ENCODE measurements at places on chromosomes 11 and 22.

GRCh38 chr11:134270250-134270714 lies 5.9 kb upstream of the GLB1L3 start:
- no peak for DNase-seq

- DNase-seq = peak; percentile 45
These were observed 96.2 kb downstream of the RASSF10 start for GRCh38 chr11:13105237-13105844.

GRCh38 chr11:104813532-104813931 lies 84.7 kb downstream of the CASP12 start:
- no peak for DNase-seq

- DNase-seq = no peak
These were observed 22.0 kb upstream of the TFIP11 start for GRCh38 chr22:26534171-26534855.

GRCh38 chr22:45163099-45163450 lies 650 bp upstream of the NUP50 start:
- DNase-seq = no peak

GRCh38 chr11:79486242-79486984 lies 45.6 kb upstream of the TENM4 start:
- no peak for DNase-seq

GRCh38 chr11:86785576-86785975 lies 14.8 kb upstream of the PRSS23 start:
- no peak for DNase-seq

DNA sequence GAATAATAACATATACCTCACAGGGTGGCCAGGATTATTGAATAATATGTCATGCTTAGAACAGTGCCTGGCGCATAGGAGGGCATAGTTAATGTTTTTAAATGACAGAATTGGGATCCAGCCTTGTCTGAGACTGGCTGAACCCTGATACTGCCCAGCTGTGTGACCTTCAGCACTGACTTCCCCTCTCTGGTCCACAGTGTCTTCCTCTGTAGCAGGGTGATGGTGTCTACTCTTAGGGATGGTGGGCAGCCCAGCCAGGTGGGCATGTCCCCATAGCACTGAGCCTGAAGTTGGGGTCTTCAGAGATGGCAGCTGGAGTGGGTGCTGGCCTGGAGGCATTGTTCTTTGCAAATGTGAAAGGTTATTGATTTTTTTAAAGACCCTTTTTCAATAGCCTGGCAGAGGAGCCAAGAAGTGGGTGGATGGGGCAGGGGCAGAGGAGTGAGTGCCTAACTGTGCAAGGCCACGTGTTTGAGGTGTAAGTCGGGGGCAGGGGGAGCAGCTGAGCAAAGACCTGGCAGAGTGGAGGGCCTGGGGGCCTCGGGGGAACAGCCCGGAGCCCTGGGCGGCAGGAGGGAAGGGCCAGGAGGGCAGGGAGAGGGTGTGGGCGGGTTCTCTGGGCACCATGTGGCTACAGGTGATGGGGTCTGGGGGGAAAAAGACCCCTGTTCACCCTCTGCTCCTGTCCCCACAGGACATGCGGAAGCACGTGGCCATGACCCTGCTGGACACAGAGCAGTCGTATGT lies 29.8 kb upstream of the RELT start:
- DNase-seq = no peak

- DNase-seq = peak; percentile 54
These were observed 7.9 kb upstream of the FADS3 start for GRCh38 chr11:61899146-61899841.

DNA sequence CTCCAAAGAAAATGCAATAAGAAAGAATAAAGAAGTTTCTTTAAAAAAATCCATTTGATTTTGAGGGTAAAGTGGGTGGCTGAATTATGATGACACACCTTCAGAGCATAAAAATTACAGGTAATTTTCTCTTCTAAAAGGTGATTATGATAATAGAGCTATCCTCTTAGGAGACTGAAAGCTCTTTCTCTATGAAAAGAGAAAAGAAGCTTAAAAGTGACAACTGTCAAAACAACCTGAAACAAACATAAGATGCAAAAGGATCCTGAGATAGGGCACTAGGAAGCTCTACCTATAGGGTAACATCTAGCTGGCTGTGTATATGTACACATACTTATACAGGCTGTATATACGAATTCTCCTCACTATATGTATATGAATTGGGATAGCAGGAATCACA lies 270.2 kb downstream of the GUCY1A2 start:
- no peak for DNase-seq

DNA sequence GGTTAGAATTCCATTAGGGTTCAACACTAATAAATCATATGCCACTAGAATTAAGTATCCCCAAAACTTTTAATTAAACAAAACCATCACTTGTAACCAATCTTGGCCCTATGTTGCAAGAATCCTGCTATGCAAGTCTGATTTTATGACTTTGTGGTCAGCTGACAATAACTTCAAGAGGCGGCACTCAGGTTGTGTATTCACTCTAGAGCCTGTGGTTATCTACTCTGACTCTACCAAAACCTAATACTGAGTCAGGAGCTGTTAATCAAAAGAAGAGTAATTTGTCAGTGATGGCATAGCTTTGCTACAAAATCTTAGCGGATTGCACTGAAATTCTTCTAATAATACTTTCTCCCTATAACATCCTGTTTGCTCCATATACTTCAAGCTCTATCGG lies 253.7 kb downstream of the AASDHPPT start:
- no peak for DNase-seq

GRCh38 chr11:75496305-75496752 lies 29.4 kb downstream of the GDPD5 start:
- peak; percentile 23 for DNase-seq

- no peak for DNase-seq
These were observed 27.7 kb upstream of the SHANK2 start for GRCh38 chr11:71279916-71280645.

GRCh38 chr22:49170053-49170452 lies 657.6 kb downstream of the BRD1 start:
- no peak for DNase-seq

DNA sequence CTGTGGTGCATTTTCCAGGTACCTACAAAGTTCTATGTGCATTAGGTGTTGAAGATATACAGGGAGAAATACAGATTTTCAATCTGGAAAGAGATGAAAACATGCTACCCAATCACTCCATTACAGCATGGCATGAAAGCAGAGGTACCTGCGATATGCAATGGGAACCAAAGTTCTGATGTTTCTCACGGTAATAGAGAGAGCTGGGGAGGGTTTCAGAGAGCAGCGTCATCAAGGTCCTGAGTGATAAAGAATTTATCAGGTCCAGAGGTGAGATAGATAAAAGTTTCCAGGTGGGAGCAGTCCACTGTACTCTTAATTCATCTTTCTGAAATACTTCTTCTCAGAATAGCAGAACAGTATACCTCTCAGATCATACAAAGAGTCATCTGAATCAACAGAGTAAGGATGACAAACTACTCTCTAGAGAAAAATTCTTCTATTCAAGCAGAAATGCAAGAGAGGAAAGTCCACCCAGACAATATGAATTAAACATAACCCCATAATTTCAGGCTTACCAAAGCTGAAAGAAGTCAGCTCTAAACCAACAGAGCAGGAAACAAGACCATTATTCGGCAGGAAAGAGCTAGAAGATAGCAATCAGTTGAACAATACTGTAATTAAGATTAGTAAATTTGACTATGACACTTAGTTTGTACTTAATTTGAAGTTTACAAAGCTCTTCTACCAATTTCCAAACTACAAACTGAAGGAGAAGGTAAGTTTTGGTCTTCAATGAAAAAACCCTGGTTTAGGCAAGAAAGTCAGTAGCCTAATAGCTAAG lies 12.8 kb downstream of the CTSC start:
- DNase-seq = no peak

DNA sequence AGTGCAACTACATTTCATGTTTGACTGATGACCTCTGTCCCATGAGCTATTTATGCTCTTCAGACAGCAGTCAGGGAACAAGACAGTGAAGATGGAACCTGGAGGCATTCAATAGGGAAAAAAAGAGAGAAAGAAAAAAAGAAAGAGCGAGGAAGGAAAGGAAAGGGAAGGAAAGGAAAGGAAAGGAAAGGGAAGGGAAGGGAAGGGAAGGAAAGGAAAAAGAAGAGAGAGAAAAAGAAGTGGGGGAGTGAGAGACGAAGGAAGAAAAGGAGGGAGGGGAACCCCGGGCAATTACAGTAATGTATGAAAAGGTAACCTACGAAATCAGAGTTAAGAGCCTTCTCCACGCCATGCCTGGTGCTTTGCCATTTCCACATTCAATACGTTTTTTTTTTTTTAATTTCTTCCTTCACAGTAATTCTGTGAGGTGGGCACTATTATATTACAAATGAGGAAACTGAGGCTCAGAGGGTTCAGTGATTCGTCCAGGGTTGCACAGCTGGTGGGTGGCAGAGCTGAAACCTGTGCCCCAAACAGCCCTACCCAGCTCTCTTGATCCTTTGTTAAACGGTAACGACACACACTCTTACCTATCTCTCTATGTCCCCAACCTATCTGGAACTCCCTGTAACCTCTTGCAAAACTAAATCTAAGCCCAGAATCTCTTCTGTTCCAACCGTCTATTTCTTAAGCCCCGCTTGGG lies 39.3 kb downstream of the ETS1 start:
- DNase-seq = no peak

DNA sequence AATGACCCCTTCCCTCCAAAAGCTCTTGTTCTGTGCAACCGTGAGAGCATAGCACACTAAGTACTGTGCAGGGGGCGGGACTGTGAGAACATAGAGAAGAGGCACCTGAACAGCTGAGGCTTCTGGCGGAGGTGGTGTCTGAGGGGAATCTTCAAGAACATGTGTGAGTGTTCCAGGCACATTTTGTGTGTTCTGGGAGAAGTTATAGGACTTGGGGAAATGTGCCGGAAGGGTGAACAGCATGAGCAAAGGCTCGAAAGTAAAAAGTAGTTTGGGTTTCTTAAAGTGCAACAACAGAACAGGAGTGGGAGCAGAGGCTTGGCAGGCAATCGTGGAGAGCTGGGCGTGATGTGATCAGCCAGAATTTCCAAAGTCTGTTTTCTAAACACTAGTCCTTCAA lies 12.4 kb upstream of the SYN3 start:
- DNase-seq = no peak

GRCh38 chr22:30607300-30607930 lies 441 bp downstream of the TCN2 start:
- no peak for DNase-seq

- no peak for DNase-seq
These were observed 15.0 kb downstream of the DENND5A start for GRCh38 chr11:9250139-9250582.

DNA sequence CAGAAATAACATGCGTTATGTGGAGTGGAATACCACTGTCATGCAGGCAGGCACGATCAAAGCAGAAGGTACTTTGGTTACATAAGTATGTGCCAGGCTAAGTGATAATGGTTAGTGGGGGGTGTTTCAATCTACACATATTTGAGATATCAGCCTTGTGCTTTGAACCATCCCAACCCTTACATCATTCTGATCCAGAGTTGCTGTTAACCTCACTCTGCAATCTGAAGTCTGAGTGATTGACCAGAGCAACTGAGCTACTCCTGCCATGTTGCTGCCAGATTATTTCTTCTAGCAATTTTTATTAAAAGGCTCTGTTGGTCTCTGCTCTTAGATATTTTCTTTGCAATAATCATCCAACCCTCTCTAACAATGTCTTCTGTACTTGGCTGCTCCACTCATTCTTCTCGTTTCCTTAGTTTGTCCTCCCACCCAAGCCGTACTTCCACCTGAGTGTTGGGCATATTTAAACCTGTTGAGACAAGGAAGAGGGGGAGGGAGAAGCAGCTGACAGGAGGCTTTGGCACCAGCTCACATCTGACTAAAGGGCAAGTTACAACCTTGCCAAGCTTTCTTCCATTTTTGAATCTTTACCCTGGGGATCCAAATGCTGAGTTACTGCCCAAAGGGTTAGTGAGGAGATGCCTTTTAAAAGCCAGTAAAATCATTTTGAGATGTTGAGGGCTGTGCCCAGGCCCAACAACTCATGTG lies 114.1 kb upstream of the SESN3 start:
- DNase-seq = no peak

DNA sequence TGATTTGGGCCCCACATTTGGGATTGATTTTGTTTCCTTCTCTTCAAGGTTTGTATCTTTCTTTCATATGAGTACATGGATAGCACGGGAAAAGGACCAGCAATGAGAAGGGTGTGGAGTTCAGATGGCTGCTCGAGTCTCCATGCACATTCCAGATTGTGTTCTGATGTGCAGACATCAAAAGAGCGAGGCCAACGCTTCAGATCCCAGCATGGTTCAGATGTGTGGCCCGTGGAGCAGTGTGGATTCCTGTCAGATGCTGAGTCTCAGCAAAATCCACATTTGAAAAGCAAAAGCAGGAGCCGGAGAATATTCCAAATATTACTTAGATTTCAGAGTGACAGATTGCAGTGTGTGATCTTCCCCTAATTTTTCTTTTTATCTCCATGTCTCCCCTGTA lies 219.4 kb downstream of the DBX1 start:
- no peak for DNase-seq

DNA sequence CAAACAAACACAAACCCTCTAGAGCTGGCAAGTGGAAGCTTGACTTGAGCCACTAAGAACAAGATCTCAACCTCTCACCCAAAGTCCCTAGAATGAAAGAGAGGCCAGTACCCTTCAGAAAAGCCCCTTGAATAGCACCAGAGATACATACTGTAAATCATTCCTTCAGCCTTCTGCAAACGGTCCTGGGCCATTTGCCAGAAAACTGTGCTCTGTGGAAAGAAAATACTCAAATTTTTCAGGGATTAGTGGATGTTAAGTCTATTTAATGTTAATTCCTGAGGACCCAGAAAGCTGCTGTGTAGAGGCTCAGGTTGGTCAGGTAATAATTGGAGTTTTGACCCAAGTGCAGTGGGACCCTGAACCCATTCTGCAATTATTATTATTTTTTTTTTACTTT lies 16.9 kb downstream of the SERPINH1 start:
- DNase-seq = no peak

- no peak for DNase-seq
These were observed 44.2 kb downstream of the NAV2 start for GRCh38 chr11:19756675-19757475.

DNA sequence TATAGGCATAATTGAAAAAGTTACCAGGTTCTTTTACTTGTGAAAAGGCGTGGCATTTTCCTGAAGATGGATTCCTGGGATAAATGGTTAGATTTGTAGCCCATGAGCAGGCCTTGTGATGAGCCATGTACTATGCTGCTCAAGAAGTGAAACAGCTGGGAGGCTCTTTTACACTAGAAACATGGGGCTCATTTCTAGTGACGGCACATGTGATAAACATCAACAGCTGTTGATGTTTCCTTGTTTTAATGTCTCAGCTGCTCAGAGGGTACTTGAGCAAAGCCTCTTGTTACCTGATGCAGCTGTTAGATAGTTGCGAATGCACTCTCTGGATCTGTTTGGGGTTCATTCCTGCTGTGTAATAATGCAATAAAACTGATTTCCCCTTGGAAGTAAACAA lies 396.8 kb downstream of the GUCY1A2 start:
- no peak for DNase-seq

DNA sequence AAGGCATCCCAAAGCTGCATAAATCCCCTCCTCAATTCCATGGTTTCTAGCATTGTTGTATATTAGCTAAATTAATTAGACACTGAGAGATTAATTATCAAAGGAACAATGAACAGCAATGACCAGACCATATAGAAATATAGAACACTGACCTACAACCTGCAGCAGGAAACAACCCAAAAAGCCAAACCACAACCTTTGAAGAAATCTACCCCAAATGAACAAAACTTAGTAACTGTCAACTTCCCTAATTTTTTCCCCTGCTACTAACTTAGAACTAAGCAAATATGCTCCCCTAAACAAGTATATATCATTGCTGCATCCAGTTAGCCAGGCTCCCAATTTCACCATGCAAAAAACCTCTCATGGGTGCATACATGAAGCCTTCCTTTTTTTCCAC lies 268.0 kb upstream of the ANO3 start:
- DNase-seq = no peak
